ENCODE measurements at places on chromosomes 3 and 15.

DNA sequence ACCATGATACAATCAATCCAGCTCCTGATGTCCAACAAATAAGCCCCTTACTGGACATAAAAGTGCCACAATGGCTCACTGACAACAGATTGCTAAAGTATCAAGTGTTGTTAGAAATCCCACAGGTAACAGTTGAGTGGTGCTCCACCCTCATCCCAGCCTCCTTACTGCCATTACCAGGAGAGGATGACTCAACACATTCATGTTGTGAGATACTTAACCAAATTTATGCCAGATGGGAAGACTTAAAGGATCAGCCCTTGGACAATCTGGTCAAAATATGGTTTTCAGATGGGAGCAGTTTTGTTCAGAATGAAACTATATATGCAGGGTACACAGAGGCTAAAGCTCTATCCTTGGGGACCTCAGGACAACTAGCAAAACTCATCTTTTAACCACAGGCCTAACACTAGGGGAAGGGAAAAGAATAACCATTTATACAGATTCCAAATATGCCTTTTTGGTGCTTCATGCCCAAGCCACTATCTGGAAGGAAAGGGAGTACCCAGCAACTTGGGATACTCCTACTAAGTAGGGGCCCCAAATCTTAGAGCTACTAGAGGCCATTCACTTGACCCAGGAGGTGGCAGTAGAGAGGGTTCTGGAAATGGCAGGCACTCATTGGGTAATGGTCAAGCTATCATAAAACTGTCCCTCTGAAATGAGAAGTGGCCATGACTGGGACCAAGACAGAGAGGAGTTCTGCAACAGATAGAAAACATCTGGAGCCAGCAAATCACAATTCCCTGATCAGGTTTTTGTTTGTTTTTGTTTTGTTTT, 6.9 kb upstream of the ZNF662 start:
- no peak for DNase-seq

- no peak for DNase-seq
Measured at GRCh38 chr3:172464306-172464705, 16.1 kb upstream of the GHSR start.

GRCh38 chr3:135432402-135432801, 533.1 kb upstream of the PPP2R3A start:
- no peak for DNase-seq

DNA sequence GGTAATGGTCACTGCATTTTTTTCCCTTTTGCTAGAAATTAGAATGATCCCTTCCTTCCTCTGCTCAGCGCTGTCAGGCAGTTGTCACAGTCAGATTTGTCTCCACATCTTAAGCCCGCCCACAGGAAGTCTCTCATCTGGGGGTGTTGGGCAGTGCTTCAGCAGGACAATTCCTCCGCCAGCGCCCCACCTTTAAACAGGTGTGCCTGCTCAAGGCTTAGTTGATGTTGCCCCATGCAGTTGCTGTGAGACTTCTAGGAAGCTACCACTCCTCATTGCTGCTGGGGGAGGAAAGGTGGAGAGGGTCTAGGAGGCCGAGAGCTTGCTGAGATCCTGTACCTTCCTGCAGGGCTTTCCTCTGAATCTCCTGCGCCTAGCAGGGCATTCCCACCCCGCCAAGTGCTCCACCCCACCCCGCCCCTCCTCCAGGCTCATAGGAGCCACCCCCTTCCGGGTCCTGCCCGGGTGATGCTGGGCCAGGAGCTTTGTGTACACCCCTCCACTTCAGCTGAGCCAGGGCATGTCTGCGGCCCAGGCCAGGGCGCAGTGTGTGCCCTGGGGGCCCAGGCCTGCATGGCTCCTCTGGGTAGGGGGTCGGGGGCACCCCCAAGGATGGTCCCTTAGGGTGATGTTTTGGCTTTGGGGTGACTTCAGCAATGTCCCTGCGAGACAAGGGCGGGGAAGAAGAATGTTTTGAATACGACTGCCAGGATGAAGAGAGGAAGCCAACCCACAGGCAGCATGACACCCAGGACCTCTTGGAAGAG, 68.7 kb downstream of the TRAK1 start:
- no peak for DNase-seq

- DNase-seq: no peak
Measured at GRCh38 chr3:15520804-15521572, 518 bp downstream of the COLQ start.

GRCh38 chr3:136078421-136079364, 113.2 kb downstream of the PPP2R3A start:
- no peak for DNase-seq

DNA sequence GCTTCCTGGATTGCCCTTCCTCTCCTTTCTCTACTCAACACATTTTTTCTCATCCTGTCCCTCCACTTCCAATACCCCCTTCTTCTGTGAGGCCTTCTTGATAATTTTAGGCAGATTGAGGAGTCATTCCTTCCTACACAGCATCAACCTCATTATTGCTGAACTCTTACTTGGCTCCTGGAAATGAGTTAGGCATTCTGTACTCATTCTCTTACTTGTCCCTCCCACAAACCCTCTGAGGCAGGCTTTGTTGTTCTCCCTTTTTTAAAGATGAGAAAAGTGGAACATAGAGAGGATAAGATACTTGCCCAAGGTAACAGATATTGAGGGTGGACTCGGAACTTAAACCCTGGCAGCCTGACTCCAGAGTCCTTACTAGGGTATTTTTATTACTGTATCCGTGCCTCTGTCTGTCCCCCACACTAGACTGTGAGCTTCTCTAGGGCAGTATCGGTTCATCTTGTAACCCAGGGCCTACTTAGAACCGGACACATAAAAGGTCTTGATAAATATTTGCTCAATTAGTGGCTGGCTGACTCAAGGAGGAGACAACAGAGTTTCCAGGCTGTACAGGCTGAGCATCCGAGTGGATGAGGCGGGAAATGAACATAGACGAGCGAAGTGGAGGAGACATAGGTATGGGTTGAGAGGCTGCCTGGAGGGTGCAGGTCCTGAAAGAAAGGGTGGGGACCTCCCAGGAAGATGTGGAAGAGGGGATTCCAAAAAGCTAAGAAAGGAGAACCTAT, 148.7 kb upstream of the ATP2B2 start:
- DNase-seq: no peak

DNA sequence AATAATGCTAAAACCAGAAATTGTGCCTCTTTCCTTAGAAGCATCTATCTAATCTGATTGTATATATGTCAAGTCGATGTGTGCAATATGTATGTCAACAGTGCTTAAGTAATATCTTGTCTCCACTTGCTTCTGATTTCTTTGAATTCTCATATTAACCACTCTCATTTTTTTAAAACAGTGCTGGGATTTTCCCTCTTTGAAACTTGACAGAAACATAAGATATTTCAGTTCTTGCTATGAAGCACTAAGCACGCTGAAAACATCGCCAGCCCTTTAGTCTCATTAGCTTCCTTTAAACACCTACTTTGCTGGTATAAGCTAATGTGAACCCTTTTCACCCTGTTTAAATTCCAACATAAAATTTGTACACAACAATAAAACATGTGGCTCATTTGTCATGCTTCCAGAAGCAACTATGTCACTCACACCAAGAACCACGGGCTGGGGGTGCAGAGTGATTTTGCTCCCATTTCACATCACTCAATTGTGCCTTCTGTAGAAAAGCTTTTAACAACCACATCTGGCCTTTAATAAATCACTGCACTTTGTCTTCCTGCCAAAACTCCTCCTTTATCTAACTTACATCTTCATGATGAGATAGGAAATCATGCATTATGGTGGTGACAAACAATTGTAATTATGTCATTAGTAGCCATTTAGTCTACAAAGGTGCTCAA, 185.2 kb downstream of the FOXP1 start:
- DNase-seq: no peak

- no peak for DNase-seq
Measured at GRCh38 chr3:46277476-46277875, 35.2 kb downstream of the CCR3 start.

GRCh38 chr15:74937272-74937589, 642 bp downstream of the COX5A start:
- DNase-seq: no peak

DNA sequence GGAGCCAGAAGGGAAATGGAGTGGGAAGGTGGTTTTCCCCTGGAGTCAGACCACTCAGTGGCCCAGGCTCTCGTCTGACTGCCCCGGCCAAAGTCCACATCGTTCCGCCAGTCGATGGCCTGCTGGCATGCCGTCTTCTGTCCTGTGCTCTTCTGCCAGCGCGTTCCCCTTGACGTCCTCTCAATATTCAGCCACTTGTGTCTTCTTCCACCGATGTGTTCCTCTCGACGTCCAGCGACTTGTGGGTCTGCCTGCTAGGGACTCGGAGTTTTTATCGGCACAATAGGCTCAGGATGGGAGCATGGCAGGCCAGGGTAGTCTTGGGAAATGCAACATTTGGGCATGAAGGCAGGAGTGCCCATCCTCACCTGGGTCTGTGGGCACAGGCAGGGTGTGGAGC, 542.5 kb upstream of the LMCD1 start:
- DNase-seq: no peak

DNA sequence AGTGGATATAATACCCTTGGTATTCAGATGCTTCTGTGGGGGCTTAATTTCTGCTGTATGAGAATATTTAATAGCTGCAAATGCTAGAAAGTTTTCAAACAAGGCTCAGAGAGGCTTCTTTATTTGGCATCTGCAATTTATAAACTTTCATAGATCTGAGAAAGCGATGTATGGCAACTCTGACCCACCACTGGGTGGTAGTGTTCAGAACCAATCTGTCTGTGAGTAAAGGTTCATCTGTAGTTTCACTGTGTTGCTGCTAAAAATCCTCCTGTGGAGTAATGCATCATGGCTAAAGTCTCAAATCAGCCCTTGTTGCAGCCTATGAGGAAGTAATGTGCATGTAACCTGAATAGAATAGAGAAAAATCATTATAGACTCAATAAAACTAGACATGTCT, 47.4 kb downstream of the CLSTN2 start:
- no peak for DNase-seq

- DNase-seq: no peak
Measured at GRCh38 chr3:47910777-47911440, 105.3 kb downstream of the MAP4 start.

DNA sequence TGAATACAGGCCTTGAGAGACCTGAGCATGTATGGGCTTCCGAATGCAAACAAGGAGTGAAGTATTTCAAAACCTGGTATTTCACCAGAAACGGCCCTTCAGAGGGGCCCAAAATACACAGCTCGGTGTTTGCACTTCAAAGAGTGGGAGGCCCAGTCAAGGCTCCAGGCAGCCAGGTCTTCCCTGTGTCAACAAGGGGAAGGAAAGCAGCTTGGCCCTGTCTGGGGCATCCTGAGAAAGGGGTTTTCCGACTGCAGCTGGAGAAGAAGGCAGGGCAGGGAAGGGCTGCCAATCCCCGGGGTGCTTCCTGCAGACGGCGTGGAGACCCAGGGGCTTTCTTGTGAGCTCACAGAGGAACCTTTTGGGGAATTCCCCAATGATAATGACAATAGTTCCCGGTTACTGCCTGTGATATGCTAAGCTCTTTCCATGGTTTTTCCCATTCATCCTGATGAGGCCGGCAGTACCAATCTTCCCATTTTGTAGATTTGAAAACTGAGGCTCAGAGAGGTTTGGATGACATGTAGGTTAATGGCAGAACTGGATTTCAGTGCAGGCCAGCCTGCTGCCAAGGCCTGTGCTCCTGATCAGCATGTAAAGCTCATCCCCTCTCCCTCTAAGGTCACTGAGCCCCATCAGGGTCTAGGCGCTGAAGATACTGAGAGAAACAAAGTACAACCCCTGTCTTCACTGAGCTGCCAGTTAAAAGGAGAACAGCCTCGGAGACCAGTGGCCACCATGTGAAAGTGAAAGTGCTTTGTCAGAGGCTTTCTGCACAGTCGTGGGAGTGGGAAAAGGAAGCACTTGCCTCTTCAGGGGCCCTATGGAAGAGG, 43.0 kb upstream of the TLE3 start:
- DNase-seq: no peak

DNA sequence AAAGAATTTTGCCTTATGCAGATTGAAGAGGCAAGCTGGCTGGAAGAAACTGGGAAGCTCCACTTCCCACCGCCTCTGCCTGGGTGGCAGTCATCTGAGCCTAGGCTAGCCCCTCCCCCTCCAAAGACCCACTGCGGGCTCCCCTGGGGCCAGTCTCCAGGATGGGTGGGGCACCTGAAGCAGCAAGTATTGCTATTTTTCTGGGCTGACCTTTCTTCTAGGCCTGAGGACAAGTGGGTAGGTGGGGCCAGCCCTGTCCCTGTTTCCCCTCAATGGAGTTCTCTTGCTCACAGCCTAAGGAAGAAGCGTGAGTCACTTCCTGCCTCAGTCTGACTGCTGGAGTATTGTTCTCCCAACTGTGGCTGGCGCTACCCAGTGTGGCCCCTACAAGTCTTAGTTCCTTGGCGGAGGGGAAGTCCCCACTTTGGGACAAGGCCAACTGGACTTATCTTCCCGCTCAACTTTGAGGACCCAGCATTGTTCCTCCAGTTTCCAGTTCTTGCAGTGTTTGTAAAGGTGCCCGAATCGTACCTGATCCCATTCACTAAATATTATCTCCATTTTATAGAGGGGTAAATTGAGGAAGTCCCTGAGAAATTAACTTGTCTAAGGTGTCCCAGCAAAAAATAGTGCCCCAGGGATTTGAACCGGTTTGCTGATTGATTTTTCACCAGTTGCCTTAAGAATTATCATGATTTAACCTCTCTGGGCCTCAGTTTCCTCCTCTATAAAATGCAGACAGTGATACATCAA, 1.4 kb downstream of the FURIN start:
- no peak for DNase-seq

DNA sequence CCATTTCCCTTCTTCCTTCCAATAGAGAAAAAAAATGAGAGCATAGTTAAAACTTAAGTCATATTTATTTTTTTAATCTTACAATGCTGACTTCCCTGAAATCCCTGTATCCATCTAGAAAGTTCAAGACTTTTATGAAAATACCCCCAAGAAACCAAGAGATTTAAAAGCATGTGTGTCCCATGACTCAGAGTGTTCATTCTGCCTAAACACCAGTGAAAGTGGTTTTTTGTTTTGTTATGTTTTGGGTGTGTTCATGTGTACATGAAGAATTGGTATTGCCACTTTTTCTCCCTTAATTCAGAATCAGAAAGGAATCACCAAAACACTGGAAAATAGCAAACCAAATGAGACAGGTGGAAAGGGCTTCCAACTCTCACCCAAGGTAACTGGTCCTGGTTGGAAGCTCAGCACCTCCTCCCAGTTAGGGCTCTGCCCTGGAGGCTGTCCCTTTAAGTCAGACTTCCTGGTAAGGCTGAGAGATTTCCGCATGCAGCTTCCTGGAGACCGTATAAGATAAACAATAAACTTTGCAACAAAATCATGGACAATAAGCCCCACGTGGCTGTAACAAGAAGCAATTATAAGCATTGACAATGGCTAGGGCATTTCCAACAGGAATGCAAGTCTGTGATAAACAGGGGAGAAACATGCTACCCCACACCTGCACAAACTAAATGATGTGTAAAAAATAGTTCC, 121.9 kb upstream of the ARHGEF3 start:
- DNase-seq: no peak

Measured in stimulated activated CD4-positive, alpha-beta T cell treated with anti-CD3 and anti-CD28 coated beads, Interleukin-1b, Interleukin-23, amount 100 ng/mL, for 1 hour (primary cell).